Central memory CD4-positive, alpha-beta T cell (primary cell): ENCODE measurements at places on chromosomes 3 and 15.

DNA sequence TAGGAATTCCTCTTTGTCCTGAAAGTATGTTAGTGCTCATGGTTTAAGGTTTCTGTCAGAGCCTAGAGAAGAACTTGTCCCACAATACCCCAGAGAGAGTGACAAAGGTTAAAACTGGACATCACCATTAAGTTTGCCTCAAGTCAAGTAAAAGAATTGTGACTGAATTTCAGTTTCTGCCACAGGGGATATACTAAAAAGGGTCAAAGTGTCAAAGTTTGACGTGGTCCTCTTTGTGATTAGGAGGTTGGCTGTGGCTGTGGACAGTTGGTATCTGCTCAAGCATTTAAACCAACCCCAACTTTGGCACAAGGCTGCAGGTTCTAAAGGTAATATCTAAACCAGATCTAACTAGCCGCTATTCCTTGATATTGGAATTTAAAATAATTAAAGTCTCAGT is 26.1 kb downstream of the FMN1 start:
- DNase-seq = no peak

GRCh38 chr15:26200427-26200826 is 337.3 kb upstream of the ATP10A start:
- no peak for DNase-seq

DNA sequence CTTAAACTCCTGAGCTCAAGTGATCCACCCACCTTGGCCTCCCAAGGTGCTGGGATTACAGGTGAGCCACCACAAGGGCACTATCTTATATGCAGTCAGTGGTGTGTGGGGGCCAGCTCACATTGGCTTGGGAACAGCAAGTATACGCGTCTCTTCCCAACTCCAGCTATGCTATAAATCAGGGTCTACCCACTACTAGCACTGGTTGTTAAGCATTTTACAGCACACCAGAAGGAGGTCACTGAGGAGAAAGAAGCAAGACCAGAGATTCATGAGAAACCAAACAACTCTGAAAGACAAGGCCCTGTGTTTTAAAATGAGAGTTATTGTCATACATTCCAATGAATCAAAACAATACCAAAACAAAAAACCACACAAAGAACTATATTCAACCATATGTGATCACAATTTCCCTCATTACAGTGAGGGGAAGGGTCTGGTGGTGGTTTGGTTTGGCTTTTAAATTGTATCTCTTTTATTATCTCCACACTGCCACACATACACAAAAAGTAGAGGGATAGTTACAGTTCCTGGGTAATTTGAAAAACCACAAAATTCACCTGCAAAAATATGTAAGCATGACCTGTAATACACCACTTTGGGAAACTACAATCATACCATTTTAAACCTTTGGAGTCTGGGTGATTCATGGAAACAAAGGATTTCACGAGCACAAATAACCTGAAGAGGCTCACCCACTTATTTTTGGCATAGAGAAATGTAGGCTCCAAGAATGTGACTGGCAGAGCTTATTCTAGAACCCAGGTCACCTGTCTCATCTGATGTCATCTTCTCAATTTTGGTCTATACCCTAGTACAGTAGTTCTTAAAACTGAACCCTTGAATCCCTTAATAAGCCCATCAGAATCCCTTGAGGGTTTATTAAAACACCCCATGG is 5.2 kb downstream of the MAGI1 start:
- no peak for DNase-seq

GRCh38 chr3:109081746-109082510 is 36.0 kb downstream of the MORC1 start:
- DNase-seq = peak; percentile 1

DNA sequence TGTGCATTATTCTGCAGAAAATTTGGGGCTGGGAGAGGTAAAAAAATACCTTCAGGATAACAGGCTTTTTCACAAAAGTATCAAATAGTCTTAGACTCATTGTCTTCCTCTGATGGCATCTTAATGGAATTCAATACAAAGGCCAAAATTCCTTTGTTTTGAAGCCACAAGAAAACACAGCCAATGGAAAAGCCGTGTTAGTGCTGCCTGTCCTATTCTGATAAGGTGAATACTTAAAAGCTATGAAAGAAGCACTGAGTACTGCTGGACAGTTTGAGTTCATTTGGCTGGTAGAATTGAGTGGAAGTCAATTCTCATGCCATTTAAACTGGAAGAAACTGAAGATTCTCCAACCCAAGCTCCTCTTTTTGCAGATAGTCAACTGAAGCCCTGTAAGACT is 395.3 kb upstream of the TPRG1 start:
- no peak for DNase-seq

DNA sequence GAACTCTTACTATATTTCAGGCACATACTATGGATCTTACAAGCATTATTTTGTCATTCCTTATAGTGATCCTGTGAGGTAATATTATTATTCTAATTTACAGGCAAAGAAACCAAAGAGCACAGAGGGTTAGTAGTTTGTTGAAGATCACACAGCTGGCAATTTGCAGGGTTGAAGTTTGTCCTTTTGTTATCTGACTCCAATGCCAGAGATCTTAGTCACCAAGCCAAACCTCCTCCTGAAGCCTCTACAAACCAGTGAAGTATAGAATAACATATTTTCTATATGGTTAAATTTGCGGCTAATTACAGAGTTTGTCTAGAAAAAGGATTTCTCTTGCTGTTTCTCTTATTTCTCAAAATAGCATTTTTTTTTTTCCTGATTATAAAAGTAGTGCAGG is 11.2 kb downstream of the ISLR2 start:
- no peak for DNase-seq

GRCh38 chr3:149701206-149701976 is 43.6 kb upstream of the WWTR1 start:
- DNase-seq = peak; percentile 9

DNA sequence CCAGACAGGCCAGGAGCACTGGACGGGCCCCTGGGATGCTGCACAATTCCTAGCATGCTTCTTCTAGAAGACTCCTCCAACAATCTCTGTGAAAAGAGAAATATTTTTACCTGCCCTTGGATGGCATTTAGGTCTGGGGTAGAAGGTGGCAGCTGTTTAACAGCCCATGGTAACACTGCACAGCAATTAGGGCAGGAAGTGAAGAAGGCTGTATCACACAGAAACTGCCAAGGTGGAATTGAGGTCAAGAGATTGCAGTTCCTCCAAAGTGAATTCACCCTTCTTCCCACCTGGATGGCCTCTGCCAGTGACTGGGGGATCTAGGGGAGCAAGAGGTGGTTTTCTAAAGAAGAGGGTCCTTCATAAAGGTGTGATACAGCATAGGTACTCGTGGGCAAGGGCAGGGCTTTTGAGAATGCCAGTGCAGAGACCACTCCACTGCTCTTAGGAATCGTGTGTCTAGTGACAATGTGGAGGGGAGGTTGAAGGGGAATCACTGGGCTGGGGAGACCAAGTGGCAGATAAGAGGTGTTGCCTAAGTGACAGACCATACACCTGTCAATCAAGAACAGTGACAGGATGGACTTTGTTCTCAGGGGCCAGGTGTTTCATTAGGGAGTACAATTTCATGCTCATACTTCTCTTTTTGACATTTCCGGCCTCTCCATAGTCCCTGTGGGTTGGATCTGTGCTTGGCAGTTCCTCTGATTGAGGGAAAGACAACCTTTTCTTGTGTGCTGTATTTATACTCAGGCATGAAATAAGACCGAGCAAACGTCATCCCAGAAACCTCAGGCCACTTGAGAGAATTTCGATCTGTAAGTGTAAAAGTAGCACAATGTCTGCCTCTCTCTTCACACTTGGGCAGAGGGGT is 83.5 kb upstream of the BCL6 start:
- no peak for DNase-seq

DNA sequence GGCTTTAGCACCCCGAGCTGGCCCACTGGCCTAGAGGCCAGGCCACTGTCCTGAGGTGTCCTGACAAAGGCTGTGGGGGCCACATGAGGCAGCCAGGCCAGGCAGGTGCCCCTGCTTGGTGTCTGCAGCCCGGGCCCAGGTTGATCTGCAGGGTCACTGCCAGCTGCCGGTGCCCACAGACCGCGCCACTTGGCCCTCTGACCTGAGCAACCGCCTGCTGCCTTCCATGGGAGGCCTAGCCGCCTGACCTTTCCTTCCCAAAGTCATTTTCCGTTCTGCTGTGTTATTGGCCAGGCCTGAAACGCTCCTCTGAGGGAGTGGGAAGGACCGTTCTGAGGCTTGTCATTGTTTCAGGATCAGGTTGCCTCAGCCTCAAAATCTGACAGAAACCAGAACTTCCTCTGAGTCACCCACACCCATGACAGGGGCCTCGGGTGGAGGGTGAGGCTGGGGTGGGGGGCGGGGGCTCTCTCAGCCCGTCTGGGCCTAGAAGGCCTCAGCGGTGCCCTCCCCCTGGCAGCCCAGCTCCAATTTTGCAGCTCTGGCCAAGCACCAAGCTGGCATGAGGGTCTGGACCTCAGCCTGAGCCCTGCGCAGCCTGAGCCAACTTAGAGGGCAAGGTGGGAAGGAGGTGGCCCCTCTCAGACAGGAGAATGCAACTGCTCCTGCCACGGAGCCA is 140.7 kb upstream of the MEF2A start:
- peak; percentile 27 for DNase-seq

- DNase-seq = no peak
Observed at GRCh38 chr3:195372220-195372619, 70.6 kb downstream of the ACAP2 start.

- DNase-seq = no peak
Observed at GRCh38 chr3:29285471-29286071, 4.7 kb downstream of the RBMS3 start.

- DNase-seq = no peak
Observed at GRCh38 chr3:15638891-15639262, 37.3 kb downstream of the BTD start.

GRCh38 chr3:152737021-152737908 is 97.7 kb upstream of the P2RY1 start:
- DNase-seq = no peak

DNA sequence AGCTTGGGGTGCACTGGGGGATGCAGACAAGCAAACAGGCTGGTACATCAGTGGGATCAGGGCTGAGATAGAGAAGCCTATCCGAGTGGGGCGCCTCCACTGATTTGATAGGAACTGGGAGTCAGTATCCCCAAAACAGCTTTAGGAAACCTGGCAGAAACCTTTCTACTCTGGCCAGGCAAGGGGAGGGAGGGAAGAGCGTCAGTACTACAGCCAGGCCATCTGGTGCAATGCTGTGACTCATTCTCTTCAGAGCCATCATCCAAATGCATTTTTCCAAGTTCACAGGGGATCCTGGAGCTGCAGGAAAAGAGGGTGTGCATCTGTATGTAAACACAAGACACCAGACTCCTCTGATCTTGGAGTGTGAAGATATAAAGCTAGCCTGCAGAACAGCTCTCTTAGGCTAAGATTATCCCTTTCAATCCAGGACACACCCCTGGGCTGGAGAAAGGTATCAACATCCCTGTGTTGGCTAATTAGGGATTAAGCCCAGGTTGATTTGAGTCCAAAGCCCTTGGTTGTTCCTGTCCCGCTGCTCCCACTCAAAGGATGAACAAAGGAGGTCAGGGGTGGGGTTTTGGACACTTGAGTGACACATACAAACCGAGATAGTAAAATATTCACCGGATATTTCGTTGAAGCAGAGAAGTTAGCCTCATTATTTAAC is 9.3 kb downstream of the GALNT15 start:
- no peak for DNase-seq
